ENCODE measurements at places on chromosomes 4 and X. TPM values are rescaled to one million over a fixed set of nuclear protein-coding genes. Genes with fewer than 3 reads are reported as not detected.

- no peaks in the 10 kb centered on the region for H3K27me3 ChIP-seq
- no peak for DNase-seq
- H3K4me1 ChIP-seq: peaks cover 6% of the 10 kb centered on the region
These were observed 16.2 kb downstream of the GPAT3 start for GRCh38 chr4:83552083-83552482.

DNA sequence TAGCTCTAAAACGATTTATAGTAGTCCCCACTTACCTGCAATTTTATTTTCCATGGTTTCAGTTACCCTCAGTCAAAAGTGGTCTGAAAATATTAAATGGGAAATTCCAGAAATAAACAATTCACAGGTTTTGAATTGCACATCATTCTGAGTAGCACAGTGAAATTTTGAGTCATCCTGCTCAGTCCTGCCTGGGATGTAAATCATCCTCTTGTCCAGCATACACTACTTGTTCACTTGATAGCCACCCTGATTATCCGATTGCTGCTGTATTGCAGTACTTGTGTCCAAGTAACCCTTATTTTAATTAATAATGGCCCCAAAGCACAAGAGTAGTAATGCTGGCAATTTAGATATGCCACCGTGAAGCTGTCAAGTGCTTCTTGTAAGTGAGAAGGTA lies 23.5 kb upstream of the BDH2 start:
- no peak overlapping the region for H3K27ac ChIP-seq
- H3K36me3 ChIP-seq: no peaks in the 10 kb centered on the region
- H3K4me1 ChIP-seq: no peaks in the 10 kb centered on the region
- no peak for DNase-seq

GRCh38 chrX:53695946-53696549 lies 9.5 kb upstream of the HUWE1 start:
- no peaks in the 10 kb centered on the region for H3K36me3 ChIP-seq
- H3K4me1 ChIP-seq: no peaks in the 10 kb centered on the region
- H3K27me3 ChIP-seq: no peaks in the 10 kb centered on the region
- H3K4me3 ChIP-seq: no peak overlapping the region
- DNase-seq: no peak

Gene CYTL1
- total RNA-seq: 1.4 TPM

DNA sequence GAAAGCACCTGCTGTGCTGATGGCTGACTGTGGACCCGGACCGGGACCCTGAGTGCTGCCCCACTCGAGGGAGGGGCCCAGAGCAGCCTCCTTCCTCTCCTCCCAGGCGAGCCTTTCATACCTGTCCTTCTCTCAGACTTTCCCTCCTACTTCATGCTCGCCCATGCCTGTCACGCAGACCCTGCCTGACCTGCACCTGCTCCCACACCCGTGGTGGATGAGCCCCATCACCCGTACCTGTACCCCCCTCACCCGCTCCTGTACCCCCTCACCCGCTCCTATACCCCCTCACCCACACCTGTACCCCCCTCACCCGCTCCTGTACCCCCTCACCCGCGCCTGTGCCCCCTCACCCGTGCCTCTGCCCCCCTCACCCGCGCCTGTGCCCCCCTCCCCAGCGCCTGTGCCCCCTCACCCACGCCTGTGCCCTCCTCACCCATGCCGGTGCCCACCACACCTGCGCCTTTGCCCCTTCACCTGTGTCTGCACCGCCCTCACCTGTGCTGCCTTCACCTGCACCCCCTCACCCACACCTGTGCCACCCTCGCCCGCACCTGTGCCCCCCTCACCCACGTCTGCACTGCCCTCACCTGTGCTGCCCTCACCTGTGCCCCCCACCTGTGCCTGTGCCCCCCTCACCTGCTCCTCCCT lies 5.8 kb downstream of the MAEA start:
- H3K36me3 ChIP-seq: peaks cover 40% of the 10 kb centered on the region
- no peak overlapping the region for H3K27ac ChIP-seq
- no peaks in the 10 kb centered on the region for H3K27me3 ChIP-seq
- DNase-seq: no peak
- no peak overlapping the region for H3K4me3 ChIP-seq
- H3K4me1 ChIP-seq: peaks cover 42% of the 10 kb centered on the region

- no peak overlapping the region for H3K27ac ChIP-seq
- no peaks in the 10 kb centered on the region for H3K27me3 ChIP-seq
- H3K4me3 ChIP-seq: no peak overlapping the region
- no peak for DNase-seq
- H3K4me1 ChIP-seq: peaks cover 11% of the 10 kb centered on the region
- no peaks in the 10 kb centered on the region for H3K36me3 ChIP-seq
These were observed 299.1 kb downstream of the ARHGAP24 start for GRCh38 chr4:85774000-85774399.

Gene IL3RA
- total RNA-seq: 59.9 TPM

- H3K27me3 ChIP-seq: no peaks in the 10 kb centered on the region
- no peaks in the 10 kb centered on the region for H3K4me1 ChIP-seq
- H3K4me3 ChIP-seq: no peak overlapping the region
These were observed 35.7 kb upstream of the MAB21L2 start for GRCh38 chr4:150546286-150546685.

- no peaks in the 10 kb centered on the region for H3K27me3 ChIP-seq
- no peaks in the 10 kb centered on the region for H3K4me1 ChIP-seq
- no peaks in the 10 kb centered on the region for H3K36me3 ChIP-seq
These were observed 10.1 kb downstream of the STK26 start for GRCh38 chrX:132033166-132033565.

Gene PPEF2
- total RNA-seq: not detected

DNA sequence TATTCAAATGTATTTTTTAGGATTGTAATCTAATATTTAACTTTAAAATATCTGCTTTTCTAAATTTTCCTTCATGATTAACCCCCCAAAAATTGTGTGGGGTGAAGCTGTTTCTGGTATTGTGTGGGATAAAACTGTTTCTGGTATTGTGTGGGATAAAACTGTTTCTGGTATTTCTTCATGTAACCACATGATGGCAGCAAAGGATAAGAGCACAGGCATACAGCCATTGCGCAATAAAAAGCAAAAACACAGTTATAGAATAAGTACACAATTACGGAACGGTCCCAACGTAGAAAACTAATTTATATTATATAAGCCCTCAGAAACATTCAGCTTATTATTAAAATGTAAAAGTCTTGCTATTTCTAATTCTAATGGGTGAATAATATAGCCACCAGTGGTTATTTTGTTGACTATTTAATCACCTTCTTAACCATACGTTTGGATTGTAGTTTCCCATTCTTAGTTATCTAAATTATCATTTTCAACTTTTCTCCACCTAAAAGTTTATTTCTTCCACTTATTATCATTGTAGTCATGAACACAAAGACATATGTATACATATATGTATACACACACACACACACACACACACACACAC lies 333.9 kb upstream of the FSTL5 start:
- no peaks in the 10 kb centered on the region for H3K4me1 ChIP-seq
- no peak for DNase-seq
- no peaks in the 10 kb centered on the region for H3K27me3 ChIP-seq
- H3K36me3 ChIP-seq: no peaks in the 10 kb centered on the region

GRCh38 chr4:55397126-55397436 lies 1.3 kb downstream of the TMEM165 start:
- H3K27ac ChIP-seq: peak overlapping the region; percentile 96
- H3K4me1 ChIP-seq: peaks cover 41% of the 10 kb centered on the region
- peak overlapping the region; percentile 69 for H3K4me3 ChIP-seq
- peaks cover 15% of the 10 kb centered on the region for H3K36me3 ChIP-seq

Gene ASB12
- total RNA-seq: not detected

DNA sequence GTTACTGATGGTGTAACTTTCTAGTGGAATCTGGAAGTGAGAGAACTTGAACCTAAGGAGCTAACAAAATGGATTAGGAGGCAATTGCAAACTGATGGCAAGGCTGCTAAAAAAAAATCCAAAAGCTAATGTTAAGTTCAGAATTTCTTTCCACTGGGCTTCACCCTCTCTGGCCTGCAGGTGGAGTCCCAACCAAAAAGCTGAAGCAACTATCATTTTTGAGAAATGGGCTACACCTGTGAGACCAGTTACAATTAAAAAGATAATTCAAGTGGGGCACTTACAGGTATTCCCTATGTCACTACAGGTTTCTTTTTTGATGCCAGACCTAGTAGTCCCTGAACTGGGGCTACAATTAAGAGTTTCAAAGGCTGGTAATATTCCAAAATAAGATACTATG lies 142.1 kb upstream of the FTHL17 start:
- no peak overlapping the region for H3K4me3 ChIP-seq
- H3K4me1 ChIP-seq: no peaks in the 10 kb centered on the region
- no peak overlapping the region for H3K27ac ChIP-seq
- no peaks in the 10 kb centered on the region for H3K27me3 ChIP-seq

Gene FANCB
- total RNA-seq: 1.5 TPM

Gene BTK
- 62.8 TPM for total RNA-seq

Gene SMIM31
- total RNA-seq: 0.83 TPM

DNA sequence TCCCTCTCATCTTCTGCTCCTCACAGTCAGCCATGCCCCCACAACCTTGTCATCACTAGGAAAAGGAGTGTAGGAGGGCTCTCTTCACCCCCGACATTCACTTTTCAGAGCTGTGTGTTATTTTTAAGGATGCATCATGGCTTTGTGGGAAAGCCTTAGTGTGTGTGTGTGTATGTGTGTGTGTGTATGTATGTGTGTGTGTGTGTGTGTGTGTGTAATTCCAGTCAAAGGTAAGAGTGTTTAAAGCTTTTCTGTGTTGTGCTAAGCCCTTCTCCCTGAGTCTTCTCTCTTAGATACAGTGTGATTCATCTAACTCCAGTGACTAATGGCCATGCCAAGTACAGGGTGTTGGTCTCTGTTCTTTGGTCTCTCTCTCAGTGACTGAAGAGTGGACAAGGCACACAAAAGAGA lies 76.6 kb downstream of the CHIC2 start:
- no peaks in the 10 kb centered on the region for H3K36me3 ChIP-seq
- H3K27ac ChIP-seq: no peak overlapping the region
- H3K27me3 ChIP-seq: no peaks in the 10 kb centered on the region
- H3K4me1 ChIP-seq: no peaks in the 10 kb centered on the region
- H3K4me3 ChIP-seq: no peak overlapping the region

Gene CT55
- total RNA-seq: not detected

DNA sequence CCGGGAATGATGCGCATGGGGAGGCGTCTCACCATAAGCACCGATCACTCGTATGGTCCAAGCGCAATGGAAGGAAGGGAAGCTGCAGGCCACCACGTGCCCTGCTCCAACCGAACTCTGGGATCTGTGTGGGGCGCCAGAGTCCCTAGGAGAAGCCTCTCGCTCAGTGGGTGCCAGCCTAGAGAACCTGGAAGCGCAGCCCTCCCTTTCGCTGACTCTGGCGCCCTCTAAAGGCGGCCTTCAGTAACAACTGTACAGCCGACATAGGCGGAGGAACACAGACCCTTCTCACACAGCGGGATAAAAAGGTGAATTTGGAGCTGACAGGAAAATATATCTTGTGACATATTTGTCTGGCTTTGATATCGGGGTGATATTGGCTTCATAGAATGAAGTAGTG lies 76.0 kb downstream of the INTS6L start:
- H3K36me3 ChIP-seq: no peaks in the 10 kb centered on the region
- H3K27me3 ChIP-seq: no peaks in the 10 kb centered on the region
- H3K27ac ChIP-seq: no peak overlapping the region
- no peaks in the 10 kb centered on the region for H3K4me1 ChIP-seq
- peak; percentile 42 for DNase-seq

- no peaks in the 10 kb centered on the region for H3K36me3 ChIP-seq
- DNase-seq: no peak
- H3K4me1 ChIP-seq: no peaks in the 10 kb centered on the region
- no peak overlapping the region for H3K4me3 ChIP-seq
These were observed 23.8 kb downstream of the DDIT4L start for GRCh38 chr4:100166297-100167039.

Gene RAP1GDS1
- total RNA-seq: 37.0 TPM

DNA sequence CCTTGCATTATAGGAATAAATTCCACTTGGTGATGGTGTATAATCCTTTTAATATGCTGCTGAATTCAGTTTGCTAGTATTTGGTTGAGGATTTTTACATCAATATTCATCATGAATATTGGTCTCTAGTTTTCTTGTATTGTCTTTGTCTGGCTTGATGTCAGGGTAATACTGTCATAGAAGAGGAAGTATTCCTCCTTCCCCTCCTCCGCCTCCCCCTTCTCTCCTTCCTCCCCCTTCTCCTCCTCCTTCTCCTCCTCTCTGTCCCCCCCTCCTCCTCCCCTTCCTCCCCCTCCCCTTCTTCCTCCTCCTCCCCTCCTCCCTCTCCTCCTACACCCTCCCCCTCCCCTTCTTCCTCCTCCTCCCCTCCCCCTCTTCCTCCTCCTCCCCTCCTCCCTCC lies 65.8 kb downstream of the RGS12 start:
- H3K4me1 ChIP-seq: peaks cover 8% of the 10 kb centered on the region
- no peaks in the 10 kb centered on the region for H3K27me3 ChIP-seq
- H3K4me3 ChIP-seq: no peak overlapping the region
- no peak overlapping the region for H3K27ac ChIP-seq
- DNase-seq: no peak
- no peaks in the 10 kb centered on the region for H3K36me3 ChIP-seq

Gene SLC6A8
- total RNA-seq: 7.1 TPM

Gene GYPA
- not detected for total RNA-seq

Gene FHIP1A
- 14.3 TPM for total RNA-seq

GRCh38 chrX:133813971-133814370 lies 171.4 kb downstream of the GPC3 start:
- no peak for DNase-seq
- H3K4me3 ChIP-seq: no peak overlapping the region
- no peaks in the 10 kb centered on the region for H3K4me1 ChIP-seq
- H3K27me3 ChIP-seq: no peaks in the 10 kb centered on the region
- H3K36me3 ChIP-seq: no peaks in the 10 kb centered on the region
- no peak overlapping the region for H3K27ac ChIP-seq

DNA sequence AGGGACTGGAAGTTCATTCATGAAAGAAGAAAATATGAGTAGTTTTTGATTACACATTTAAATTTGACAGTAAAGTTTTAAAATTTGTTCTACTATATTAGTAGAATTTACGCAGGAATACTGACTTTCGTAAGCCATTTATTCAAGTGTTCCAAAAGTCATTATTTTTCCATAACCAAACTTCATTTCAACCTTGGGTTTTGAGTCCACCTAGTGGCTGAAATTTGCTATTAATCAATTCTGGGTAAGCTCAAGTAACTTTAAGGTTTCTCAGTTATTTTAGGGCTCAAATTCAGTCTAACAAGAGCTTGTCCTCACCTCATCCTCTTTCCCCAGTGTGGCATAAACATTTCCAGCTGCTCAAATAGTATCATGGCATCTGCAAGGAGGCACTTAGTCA lies 175.4 kb downstream of the SH3BGRL start:
- H3K4me1 ChIP-seq: no peaks in the 10 kb centered on the region
- no peaks in the 10 kb centered on the region for H3K36me3 ChIP-seq
- no peak overlapping the region for H3K4me3 ChIP-seq
- H3K27ac ChIP-seq: no peak overlapping the region
- no peak for DNase-seq

Gene SPANXB1
- not detected for total RNA-seq

Gene KDR
- total RNA-seq: 55.8 TPM

DNA sequence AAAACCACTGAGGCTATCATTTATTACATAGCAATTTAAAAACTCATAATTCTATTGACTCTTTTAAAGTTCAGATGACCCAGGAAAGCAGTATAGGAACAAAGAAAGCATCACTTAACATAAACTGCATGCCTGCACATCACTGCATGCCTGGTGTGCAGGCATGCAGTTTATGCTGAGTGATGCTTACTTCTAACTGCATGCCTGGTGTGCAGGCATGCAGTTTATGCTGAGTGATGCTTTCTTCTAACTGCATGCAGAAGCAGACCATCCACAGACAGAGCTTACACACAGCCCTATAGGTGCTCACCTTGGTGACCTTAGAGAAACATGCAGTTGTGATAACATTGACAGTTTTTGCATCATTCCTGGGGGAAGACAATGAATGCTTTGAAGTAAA lies 17.0 kb downstream of the SDAD1 start:
- H3K36me3 ChIP-seq: peaks cover 100% of the 10 kb centered on the region
- H3K27me3 ChIP-seq: no peaks in the 10 kb centered on the region
- no peak overlapping the region for H3K4me3 ChIP-seq
- no peak for DNase-seq
